Pulmonary artery endothelial cell (primary cell): ENCODE measurements at places on chromosomes 4 and X. TPM values are rescaled to one million over a fixed set of nuclear protein-coding genes. Genes with fewer than 3 reads are reported as not detected.

The GRIA3 gene
- total RNA-seq: under 0.01 TPM in 1 of 2 replicates, not detected in the other

DNA sequence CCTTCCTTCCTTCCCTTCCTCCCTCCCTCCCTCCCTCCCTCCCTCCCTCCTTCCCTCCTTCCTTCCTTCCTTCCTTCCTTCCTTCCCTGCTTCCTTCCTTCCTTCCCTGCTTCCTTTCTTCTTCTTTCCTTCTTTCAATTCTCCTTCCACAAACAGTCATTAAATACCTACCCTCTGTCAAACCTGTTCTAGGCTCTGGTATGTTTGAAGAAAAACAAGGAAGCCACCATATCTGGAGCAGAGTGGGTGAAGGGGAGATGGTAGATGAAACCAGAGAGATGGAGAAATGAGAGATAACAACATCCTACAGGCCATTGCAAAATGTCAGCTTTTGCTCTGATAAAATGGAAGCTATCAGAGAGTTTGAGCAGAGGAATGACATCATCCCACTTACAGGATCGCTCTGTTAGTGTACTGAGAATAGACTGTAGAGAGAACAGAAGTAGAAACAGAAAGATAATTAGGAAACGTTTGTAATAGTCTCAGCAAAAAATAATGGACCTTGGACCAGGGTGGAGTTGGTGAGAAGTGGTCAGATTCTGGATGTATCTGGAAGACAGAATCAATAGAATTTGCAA is 334.0 kb downstream of the STIM2 start:
- DNase-seq: no peak

GRCh38 chr4:931194-931959 is 739 bp downstream of the GAK start:
- DNase-seq: no peak

The IL21 gene
- not detected in 2 replicates for total RNA-seq

DNA sequence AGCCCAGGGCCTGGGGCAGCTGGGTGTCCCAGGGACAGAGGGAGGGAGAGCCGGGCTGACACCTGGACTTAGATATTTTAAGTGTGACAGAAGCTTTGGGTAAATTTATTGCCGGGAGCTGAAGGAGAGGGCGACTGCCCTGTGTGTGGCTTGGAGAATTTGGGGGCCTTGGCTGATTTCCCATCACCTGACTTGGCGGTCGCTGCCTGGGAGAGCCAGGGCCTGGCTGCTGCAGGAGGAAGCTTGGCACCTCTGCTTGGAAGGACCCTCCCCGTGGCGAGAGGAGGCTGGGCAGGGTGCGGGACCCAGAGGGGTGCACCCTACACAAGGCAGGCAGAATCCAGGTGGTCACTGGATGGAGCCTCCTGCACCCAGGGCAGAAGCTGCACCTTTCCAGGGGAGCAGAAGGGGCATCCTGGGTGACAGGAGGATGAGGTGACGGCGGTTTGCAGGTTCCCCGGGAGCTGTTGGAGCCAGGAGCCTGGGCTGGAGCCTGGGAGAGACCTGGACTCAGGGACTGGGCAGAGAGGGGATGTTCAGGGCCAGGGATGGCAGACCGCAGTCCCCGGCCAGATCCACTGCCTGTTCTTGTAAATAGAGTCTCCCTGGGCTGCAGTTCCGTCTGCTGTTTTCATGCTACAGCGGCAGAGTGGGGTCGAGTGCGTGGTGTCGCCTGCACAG is 72.0 kb downstream of the RGS12 start:
- no peak for DNase-seq

The SMARCA1 gene
- total RNA-seq: 31.5 and 31.9 TPM in 2 replicates

DNA sequence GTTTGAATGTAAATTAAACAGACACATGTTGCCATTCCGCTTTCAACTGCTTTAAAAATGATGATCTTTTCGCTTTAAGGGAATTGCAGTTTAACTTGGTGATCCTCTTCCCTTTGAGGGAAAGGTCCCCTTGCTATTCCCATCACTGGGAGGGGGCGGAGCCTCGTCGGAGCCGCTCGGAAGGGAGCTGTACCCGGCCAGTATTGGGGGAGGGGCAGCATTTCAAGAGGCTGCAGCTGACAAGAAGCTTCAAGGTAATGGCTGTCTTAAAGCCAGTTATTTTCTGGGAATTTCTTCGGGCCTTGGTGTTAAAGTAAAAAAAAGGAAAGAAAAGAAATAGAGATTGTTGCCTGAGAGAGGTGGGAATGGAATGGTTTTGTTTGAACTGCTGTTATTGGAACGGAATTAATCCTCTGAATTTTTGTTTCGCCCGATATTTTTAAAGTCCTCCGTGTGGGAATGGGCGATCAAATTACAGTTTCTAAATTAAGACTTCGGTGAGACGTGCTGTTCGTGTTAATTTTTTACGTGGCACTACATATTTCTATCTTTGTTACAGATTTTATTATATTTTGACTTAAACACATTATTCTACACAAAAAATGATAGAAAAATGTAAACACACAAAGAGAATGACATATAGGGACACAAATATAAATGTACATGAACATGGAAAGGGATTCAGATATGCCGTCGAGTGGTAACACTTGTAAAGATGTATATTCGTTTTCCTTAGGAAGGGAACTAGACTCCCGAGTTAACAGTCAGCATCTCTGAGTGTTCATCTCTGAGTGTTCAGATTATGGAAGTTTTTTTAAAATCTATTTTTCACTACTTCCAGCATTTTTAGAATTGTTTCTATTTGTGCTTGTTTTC is 9.2 kb downstream of the PWWP3B start:
- DNase-seq: no peak

The C4orf50 gene
- total RNA-seq: not detected in 2 replicates

The RPL34 gene
- total RNA-seq: 1,016 and 1,407 TPM in 2 replicates

GRCh38 chrX:3384327-3384726 is 37.9 kb upstream of the MXRA5 start:
- no peak for DNase-seq

- DNase-seq: no peak
Measured at GRCh38 chrX:20362268-20363267, 95.9 kb upstream of the RPS6KA3 start.

- no peak for DNase-seq
Measured at GRCh38 chrX:21738950-21739287, 19.0 kb downstream of the SMPX start.

DNA sequence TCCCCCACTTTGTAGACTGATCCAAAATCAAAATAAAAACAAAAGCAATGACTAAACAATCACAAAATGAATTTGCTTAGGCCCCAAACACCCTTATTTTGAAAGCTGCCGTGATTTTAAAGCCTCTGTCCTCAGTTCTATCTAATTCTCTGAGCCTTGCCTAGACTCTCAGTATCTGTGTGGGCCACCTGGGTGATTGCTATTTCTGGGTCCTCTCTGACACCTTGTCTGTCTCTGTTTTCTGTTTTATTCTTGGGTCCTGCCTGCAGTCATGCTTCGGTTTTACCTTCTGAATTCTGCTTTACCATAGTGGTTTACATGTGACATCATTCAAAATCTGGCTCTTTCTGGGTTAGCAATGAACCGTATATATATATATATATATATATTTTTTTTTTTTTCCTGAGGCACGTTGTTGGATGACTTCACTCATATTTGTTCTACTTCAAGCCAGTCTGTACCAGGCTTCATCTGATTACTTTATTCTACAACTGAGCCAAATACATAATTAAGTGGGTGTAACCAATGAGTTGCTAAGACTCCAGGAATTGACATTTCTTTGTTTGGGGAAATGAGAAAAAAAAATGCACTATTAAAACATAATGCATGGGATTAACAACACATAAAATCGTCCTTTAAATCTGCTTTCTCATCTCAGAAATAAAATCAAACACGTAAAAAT is 710.7 kb upstream of the SLIT2 start:
- DNase-seq: no peak

- DNase-seq: no peak
Measured at GRCh38 chrX:46554942-46555341, 9.7 kb upstream of the ZNF674 start.

DNA sequence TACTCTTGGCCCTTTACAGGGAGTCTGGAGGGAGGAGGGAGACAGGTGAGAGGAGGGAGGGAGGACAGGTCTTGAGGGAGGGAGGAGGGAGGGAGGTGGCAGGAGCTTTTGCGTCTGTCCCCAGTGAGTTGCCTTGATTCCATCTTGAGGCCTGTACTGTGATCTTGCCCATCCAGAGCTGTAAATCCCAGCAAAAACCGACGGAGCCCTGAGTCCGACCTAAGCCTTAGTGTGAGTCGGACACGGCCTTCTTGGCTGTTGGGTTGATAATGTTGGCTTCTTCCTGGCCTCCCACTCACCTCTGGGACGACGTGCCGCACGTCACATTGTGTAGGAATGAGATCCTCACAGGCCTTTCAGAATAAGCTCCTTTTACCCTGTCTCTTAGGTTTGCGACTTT is 72.5 kb downstream of the RGS12 start:
- no peak for DNase-seq

The RPL9 gene
- 1,613 and 2,626 TPM in 2 replicates for total RNA-seq

DNA sequence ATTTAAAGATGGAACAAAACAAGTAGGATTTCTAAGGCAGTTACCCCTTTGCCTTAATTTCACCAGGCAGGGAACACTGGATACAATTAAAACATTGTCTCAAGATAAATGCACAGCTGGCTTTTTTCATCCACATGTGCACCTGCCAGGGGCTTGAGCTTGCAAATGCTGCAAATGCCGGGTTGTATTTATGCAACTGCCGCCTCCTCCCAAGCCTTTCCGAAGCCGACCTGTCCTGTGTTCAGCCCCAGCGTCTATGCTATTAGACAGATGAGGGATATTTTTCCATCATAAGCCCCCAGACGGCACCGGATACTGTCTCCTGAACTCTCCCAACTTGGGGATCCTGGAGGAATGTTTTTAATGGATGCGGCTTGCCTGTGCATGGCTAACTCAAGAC is 251.6 kb downstream of the CRLF2 start:
- DNase-seq: no peak
